ENCODE measurements at places on chromosomes 5 and 9.

- no peak for DNase-seq
Observed at GRCh38 chr9:122090981-122091380, 2.1 kb downstream of the TTLL11 start.

DNA sequence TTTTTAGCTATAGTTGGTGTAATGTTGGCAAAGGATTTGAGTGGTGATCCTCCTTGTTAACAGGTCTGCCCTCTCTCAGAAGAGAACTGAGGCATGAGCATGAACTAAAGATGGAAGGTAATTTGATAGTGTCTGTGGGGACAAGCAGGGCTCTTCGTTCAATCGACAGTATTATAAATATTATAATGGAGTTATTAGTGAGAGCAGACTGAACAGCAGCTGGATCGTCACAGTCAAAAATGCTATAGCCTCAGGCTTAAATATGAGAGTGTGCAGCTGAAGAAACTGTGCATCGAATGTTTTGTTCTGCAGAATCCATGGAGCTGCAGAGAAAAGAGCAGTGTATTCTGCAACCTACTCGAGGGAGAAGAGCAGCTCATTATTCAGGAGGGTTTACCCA lies 757.3 kb downstream of the DNAH5 start:
- no peak for DNase-seq

DNA sequence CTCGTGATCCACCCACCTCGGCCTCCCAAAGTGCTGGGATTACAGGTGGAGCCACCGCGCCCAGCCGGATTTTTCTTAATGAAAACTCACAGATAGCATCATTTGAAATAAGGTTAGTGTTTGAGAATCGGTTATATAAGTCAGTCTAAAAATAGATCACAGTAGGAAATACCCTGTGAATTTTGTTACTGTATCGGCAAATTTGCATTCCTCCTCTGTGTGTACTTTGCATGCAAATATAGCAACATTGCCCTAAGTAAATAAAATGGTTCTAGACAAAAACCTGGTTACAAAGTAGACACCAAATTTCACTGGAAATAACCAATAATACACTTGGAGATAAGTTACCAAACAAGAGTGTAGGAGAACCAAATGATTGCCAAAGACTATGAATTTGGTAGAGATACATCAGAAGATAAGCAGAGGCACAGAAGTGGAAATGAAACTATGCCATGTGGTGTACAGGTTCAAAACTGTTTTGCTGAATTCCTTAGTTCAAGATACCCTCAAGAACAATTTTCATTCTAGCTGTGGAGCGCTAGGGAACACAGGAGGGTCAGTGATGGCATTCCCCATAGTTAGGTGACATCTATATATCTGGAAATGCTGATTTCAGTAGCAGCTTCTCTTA lies 58.1 kb downstream of the ICE1 start:
- no peak for DNase-seq

GRCh38 chr9:113528088-113528487 lies 64.6 kb downstream of the RGS3 start:
- DNase-seq: no peak

GRCh38 chr9:72315089-72315509 lies 49.9 kb downstream of the ZFAND5 start:
- no peak for DNase-seq
